ENCODE measurements at places on chromosomes 12 and 14. TPM values are rescaled to one million over a fixed set of nuclear protein-coding genes. Genes with fewer than 3 reads are reported as not detected.

The EPS8 gene
- 8.1 TPM for total RNA-seq

The GALNT16 gene
- 2.2 TPM for total RNA-seq

The RCOR1 gene
- total RNA-seq = 34.5 TPM

The SYNDIG1L gene
- 2.7 TPM for total RNA-seq

DNA sequence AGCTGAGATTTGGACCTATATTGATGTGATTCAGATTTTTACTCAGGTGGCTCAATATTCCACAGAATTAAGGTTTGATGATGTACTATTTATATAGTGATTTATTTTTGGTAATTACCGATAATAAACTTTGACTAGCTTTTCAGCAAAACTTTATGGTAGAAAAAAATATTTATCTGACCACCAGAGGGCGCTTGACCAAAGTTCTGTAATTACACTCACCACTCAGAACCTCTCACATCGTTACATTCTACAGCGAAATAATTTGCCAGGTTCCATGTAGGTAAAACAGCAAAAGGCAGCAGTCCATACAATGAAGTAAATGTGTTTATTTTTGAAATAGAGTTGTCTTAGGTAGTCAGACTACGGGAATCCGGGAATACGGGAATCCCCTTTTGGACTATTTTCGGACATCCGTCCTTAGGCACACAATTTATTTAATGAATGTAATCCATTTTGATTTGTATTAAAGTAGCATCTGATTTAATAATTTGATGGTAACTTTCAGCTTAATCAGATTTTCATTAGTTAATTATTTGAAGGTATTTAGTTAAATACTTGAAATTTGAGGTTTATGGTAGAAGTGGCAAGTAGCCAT is 143.0 kb upstream of the DDHD1 start:
- DNase-seq = no peak

- DNase-seq = peak; percentile 71
These were observed 58.9 kb upstream of the TMTC2 start for GRCh38 chr12:82627799-82628198.

DNA sequence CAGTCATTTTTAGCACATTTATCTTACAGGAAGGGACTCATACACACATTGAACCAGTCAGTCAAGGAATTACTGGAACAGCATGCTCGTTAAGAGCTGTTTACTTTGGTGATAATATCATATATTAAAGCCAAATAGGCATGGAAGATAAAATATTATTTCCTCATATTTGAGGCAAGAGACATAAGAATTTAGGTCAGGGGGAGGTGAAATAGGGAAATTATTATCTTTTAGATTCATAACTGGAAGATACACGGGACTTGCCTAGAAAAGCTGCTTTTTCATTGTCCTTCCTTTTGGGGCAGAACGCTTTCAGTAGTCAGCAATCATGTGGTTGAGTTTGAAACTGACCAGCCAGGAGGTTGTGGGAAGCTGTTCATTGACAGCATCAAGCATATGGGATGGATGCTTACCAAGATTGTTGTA is 72.5 kb downstream of the NTN4 start:
- no peak for DNase-seq

DNA sequence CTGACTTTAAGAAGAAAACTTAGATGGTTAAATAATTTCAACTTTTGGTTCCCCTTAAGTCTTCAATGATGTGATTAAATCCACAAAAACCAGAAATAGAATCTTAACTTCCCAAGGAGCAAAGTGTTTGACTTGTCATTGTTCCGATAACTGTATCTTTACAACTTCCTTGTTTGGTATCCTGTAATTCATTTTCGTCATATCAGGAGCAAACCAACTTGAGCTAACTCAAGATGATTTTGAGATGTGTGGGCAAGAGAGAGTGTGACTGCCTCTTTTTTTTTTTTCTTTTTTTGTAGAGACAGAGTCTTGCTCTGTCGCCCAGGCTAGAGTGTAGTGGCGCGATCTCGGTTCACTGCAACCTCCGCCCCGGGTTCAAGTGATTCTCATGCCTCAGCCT is 25.3 kb downstream of the DRAM1 start:
- no peak for DNase-seq

All from endodermal cell (in vitro differentiated cells).